Activated CD8-positive, alpha-beta memory T cell treated with anti-CD3 and anti-CD28 coated beads for 36 hours (primary cell): ENCODE measurements at places on chromosomes 6 and 20. TPM values are rescaled to one million over a fixed set of nuclear protein-coding genes. Genes with fewer than 3 reads are reported as not detected.

The SAMD5 gene
- total RNA-seq, result not detected

The GPX5 gene
- not detected for total RNA-seq

The PPP1R16B gene
- total RNA-seq, result 156 TPM

The RIOK1 gene
- 54.2 TPM for total RNA-seq

The MAP3K7 gene
- 24.2 TPM for total RNA-seq

The WFDC9 gene
- total RNA-seq, result not detected

The CGA gene
- total RNA-seq, result not detected

The OR12D3 gene
- not detected for total RNA-seq

The HRH3 gene
- not detected for total RNA-seq

The ATRN gene
- total RNA-seq, result 11.6 TPM

The ECHDC1 gene
- 69.5 TPM for total RNA-seq

The BHLHE23 gene
- not detected for total RNA-seq

The VSTM2L gene
- total RNA-seq, result not detected

The SOX18 gene
- not detected for total RNA-seq

The FKBP1C gene
- 1.4 TPM for total RNA-seq

The LY6G6F gene
- not detected for total RNA-seq

The WFDC12 gene
- not detected for total RNA-seq

The GSTA3 gene
- not detected for total RNA-seq

The XKR7 gene
- total RNA-seq, result not detected

The SNAP91 gene
- total RNA-seq, result not detected

The SLC17A1 gene
- not detected for total RNA-seq

The CCN5 gene
- total RNA-seq, result not detected
